Immature natural killer cell (primary cell): ENCODE measurements at places on chromosomes 6 and 20. TPM values are rescaled to one million over a fixed set of nuclear protein-coding genes. Genes with fewer than 3 reads are reported as not detected.

DNA sequence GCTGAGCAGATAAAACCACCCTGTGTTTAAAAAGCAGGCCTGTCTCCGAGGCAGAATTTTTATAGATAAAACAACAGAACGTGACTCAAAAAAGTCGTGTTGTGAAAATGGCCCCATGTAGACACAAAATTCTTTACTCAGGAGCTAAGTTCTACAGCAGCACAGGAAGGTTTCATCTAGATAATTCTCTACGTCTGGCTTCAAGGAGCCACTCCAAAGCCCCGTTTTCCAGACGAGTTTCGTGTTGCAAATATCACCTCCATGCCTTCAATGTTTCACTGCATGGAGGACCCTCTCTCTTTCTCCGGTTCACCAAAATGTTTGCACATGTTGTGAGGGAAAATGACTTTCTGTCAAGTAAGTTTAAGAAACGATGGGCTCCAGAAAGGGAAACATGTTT, 12.0 kb upstream of the BMP7 start:
- no peak for DNase-seq

DNA sequence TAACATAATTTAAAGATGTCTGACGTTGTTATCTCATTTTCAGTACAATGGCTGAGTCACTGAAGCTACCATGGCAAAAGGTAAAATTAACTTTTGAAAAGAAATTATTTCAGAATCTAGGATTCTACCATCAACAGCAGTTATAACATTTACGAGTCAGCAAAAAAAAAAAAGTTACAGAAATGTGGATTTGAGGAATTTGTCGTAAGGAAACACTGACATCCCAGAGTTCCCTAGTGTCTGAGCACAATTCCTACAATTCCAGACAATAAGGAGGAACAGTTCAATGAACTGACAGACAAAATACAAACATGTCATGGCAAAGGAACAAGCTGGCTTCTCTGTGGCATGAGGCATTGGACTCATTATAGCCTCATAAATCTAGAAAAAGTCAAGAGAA, 19.1 kb downstream of the ABRACL start:
- DNase-seq = no peak

GRCh38 chr6:527989-528673, 128.8 kb downstream of the HUS1B start:
- no peak for DNase-seq

DNA sequence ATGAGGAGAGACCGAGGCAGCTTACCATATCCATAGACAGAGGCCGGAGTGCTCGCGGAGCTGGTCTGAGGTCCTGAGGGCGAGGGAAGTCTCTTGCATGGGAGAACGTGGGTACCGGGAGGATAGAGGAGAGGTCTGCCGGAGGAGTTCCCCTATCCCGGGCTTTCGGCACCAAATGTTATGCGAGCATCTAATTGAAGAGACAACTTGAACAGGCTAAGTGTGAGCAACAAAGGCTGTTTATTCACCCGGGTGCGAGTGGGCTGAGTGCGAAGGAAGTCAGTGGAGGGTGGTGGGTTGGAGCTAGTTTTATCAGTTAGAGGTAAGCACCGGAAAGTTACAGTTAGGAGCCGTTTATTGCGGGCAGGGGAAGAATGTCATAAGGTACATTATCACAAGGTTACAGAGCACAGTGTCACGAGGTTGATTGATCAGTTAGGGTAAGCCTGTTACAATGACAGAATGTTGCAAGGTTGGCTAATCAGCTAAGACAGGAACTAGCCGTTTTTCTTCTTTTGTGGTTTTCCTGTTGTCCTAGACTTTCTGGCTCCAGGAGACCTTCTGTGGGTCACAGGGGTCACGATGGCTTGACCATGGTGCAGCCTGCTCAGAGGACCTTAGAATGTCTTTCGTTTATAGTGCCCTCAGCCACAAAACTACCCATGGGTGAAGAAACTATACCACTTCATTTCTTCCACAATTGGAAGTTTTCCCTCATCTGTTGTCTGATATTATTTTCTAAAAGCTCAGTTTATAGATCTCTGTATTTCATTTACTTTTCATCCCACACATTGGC, 746.0 kb upstream of the ADGRB3 start:
- no peak for DNase-seq

DNA sequence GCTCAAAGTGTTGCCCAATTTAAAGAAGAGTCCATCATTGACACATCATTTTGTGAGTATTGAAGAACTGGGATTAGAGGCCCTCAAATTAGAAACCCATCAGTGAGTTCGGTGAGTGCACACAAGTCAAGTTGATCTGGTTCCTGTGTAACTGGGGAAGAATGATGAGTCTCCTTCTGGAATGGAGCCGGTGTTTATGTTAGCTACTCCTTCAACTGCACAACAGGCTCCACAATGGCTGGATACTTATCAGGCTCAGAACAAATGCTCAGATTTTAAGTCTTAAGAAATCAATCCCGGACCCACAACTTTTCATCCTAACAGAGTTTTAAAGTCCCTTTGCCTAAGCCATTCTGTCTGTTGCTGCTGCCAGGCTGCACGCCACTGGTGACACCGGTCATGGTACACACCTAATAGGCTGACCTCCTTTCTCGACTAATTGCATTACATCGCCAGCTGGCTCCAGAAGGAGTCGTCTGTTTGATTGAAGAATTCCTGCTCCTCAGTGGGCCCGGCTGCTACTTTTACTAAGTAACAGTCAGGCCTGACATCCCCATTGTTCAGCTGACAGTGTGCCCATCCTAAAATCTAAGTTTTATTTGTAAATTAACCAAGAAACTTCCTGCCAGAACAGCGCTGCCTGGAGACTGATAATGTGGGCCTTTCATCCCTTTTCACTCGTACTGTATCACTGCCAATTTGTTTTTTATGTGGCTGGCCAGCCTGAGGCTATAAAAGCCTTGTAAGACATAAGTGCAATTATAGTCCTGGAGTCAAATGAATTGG, 130.4 kb downstream of the INSM1 start:
- DNase-seq = no peak

DNA sequence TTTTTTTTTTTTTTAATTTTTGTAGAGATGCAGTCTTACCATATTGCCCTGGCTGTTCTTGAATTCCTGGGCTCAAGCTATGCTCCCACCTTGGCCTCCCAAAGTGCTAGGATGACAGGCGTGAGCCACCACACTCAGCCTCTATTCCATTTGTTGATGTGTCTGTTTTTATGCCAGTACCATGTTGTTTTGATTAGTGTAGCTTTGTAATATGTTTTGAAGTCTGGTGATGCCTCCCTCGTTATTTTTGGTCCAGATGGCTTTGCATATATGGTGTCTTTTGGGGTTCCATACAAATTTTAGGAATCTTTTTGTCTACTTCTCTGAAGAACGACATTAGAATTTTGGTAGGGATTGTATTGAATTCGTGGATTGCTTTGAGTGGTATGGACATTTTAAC, 193.2 kb downstream of the ADGB start:
- no peak for DNase-seq

- no peak for DNase-seq
Observed at GRCh38 chr6:154238831-154239230, 117.8 kb downstream of the IPCEF1 start.

DNA sequence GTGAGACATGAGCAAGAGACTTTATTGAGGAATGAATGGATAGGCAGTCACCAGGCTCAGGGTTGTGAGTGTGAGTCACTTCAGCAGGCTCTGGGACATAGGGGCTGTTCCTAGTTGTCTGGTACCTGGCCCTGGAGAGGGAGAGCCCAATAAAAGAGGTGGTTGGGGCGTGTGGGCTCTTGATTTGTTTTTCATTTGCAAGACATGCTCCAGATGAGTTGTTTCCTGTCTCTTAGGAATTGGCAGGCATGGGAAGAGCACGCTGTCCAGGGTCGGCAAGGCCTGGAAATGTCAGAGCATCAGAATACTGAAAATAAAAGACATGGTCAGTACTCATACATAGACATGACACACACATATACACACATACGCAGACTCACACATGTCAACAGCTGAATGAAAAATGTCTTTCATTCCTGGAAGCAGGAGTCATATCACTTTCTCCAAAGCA, 166.3 kb upstream of the SULF2 start:
- no peak for DNase-seq

- DNase-seq = no peak
Observed at GRCh38 chr20:25038591-25039015, 19.3 kb downstream of the ACSS1 start.

DNA sequence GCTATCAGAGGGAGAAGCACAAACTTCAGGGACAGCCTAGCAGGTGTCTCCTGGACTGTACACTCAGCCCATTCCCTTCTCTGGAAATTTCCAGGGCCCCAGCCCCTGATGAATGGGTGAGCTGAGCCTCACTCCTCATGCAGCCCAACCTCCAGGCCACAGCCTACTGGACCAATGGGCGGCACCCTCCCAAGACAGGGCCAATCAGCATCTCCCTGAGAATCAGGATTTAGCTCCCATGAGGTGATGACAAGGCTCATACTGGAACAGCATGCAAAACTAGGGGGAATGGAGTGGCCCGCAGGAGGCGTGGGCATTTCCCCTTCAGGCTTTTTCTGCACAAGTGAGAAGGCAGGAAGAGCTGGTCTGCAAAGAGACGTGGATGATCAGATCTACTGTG, 29.0 kb downstream of the NFATC2 start:
- DNase-seq = no peak

GRCh38 chr20:3973705-3974104, 41.7 kb downstream of the RNF24 start:
- DNase-seq = no peak

GRCh38 chr6:124436803-124437202, 525.4 kb upstream of the RNF217 start:
- no peak for DNase-seq

DNA sequence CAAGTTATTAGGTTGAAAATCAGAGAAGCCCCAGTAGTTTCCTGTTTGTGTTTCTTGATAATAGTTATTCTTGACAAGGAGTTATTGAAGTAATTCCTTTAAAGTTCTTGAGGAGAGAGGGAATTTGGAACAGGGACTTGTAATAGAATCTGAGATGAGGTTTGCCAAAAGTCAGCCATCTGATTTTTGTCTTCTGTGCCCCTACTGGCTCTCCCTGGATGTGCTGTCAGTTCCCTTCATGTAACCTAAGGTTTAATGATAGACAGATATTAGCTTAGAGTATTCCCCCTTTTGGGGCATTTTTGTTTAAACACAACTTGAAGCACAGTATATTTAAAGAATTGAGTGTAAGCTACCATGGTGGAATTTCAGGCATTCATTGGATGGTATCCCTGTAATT, 71.4 kb downstream of the CARMIL1 start:
- DNase-seq = no peak

DNA sequence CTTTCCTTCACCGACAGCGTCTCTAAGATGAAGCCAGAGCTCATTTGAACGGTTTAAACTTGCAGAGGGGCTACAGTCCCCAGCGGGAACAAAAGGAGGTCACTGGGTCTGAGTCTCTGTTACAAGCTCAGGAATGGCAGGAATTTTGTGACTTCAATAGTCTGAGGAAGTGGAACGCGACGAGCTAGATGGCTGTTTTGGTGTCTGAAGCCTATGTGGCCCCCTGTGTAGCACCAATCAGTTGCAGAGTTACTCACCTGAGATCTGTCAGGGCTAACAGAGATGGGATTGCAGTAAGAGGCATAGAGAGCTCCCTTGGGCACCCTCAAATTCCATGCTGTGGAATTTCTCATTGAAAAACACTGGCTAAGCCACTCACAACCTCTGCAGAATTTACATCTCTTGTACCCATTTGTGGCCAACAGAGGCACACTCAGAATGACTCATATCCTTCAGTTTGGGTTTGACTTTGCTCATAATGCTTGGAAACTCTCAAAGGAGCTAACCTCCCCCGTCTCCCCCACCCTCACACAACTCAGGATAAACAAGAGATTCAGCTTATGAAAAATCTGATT, 7.1 kb upstream of the TCP11 start:
- no peak for DNase-seq

DNA sequence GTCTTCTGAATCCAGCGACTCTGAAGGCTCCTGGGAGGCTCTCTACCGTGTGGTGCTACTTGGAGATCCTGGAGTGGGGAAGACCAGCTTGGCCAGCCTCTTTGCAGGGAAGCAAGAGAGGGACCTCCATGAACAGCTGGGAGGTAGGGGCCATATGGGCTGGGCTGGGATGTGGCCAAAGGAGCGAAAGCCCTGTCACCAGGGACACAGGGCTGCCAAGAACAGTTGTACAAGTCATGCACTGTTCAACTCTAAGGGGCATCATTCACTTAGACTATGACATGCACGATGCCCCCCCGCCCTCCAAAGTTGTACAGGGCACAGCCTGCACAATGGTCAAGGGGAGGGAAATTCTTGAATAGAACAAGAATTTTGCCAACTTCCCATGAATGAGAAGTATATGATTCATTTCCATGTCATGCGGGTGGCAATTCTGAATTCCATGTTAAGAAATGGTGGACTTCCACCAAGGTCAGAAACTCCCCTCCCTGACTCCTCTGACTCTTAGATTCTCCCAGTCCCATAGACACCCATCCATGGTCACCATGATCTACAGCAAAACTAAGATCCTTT, 1.6 kb downstream of the REM1 start:
- no peak for DNase-seq

DNA sequence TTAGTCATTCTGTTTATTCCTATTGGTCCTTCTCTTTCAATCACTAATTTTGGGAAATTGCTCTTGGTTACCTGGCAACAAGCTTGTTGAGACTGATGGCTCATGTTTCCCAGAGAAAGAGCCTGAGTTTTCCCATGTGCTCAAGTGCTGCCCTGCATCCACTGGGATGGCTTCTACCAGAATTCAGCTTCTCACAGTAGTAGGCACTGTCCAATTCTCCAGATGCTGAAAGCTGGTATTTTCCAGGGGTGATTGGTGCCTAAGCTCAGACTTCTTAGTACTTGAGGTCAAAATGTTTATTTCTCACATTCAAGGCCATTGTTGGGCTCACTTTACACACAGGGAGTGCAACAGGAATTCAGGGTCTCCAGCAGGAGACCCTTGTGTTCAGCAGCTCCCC, 29.1 kb upstream of the SLC2A12 start:
- DNase-seq = no peak

DNA sequence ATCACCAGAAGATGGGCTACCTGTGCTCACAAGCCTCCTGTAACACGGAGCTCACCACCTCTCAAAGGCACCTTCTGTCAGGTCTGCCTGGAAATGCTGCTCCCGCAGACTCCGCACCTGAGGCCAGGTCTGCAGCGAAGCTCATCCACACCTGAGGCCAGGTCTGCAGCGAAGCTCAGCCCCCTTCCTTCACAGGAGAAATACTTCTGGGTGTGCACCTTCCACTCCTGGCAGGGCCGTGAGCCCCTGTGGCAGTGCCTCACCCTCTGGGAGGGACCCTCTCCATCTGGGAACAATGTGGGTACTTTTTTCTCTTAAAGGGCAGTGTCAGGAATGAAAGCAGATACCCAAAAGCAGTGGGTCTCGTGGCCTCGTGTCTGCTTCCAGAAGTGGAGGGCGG, 1.4 kb upstream of the SLCO4A1 start:
- DNase-seq = no peak

Gene PSORS1C2
- not detected for polyA plus RNA-seq

Gene ASIP
- not detected for polyA plus RNA-seq

Gene HTR1E
- polyA plus RNA-seq = not detected

Gene MARCKS
- not detected for polyA plus RNA-seq

Gene HLA-DRB1
- polyA plus RNA-seq = 435 TPM

Gene PRDM13
- not detected for polyA plus RNA-seq

Gene SUMO4
- polyA plus RNA-seq = not detected

Gene DEFB124
- polyA plus RNA-seq = not detected
